CD8-positive, alpha-beta memory T cell (primary cell): ENCODE measurements at places on chromosomes 11 and 22. TPM values are rescaled to one million over a fixed set of nuclear protein-coding genes. Genes with fewer than 3 reads are reported as not detected.

Gene ADAMTS15
- not detected for polyA plus RNA-seq

Gene MPZL2
- polyA plus RNA-seq: 0.36 TPM

Gene NPAS4
- not detected for polyA plus RNA-seq

Gene MMP12
- polyA plus RNA-seq: not detected

Gene TESMIN
- 3.2 TPM for polyA plus RNA-seq

Gene C1QTNF6
- 1.8 TPM for polyA plus RNA-seq

Gene PPP6R2
- polyA plus RNA-seq: 34.2 TPM

Gene C11orf16
- not detected for polyA plus RNA-seq

Gene IFITM10
- polyA plus RNA-seq: 0.10 TPM

Gene PTS
- 11.6 TPM for polyA plus RNA-seq

Gene HEPACAM
- not detected for polyA plus RNA-seq

Gene TM7SF2
- 11.1 TPM for polyA plus RNA-seq

Gene APOL5
- polyA plus RNA-seq: not detected

Gene OR52A5
- polyA plus RNA-seq: not detected

Gene ARHGEF17
- not detected for polyA plus RNA-seq

Gene ACTN3
- not detected for polyA plus RNA-seq

Gene MS4A14
- not detected for polyA plus RNA-seq

Gene DUSP8
- 0.75 TPM for polyA plus RNA-seq

Gene AQP11
- 1.4 TPM for polyA plus RNA-seq
